Bone marrow (tissue), 2 donors: ENCODE measurements at places on chromosomes 6 and 20.

DNA sequence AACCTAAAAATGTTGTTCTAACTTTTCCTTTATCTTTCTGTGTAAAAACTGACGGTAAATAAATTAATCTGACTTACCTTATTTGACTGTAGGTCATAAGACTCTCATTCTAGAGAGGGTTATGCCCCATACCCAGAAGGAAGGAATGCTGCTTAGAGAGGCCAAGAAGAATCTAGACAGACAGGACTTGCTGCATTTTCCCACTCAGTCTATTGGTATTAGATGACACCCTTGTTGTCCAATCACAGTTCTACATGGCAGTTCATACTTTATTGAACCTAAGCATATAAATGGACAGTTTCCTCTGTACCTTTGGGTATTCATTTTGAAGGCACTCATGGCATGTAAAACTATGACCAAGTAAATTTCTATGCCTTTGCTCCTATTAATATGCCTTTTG lies 359.6 kb upstream of the ID4 start:
- DNase-seq = no peak

DNA sequence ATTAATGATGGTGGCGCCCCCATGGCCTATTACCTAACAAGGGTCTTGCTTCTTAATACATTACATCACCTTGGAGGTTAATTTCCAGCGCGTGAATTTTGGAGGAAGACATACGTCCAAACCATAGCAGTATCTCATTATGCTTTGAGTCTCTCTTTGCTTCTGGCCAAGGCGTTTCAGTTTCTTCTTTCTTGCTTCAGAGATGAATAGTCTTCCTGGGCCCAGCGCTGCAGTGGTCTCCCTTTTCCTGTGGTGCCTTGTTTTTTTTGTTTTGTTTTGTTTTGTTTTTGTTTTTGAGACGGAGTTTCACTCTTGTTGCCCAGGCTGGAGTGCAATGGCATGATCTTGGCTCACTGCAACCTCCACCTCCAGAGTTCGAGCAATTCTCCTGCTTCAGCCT lies 268.4 kb downstream of the SOX4 start:
- DNase-seq = no peak

- no peak for DNase-seq
Observed at GRCh38 chr20:26218301-26218700, 521.6 kb upstream of the ZNF337 start.

DNA sequence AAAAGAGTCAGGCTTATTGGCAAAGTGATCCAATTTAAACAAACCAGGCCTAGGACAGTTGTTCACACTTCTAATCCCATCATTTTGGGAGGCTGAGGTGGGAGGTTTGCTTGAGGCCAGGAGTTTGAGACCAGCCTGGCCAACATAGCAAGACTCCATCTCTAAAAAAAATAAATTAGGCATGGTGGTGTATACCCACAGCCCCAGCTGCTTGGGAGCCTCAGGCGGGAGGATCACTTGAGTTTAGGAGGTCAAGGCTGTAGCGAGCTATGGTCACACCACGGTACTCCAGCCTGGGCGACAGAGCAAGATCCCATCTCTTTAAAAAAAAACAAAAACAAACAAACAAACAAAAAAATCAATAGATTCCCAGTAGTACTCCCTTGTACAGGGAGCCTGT lies 86.8 kb downstream of the SASH1 start:
- DNase-seq = no peak

GRCh38 chr20:48106428-48106827 lies 321.1 kb upstream of the SULF2 start:
- no peak for DNase-seq
